ENCODE measurements at places on chromosomes 5 and 9. TPM values are rescaled to one million over a fixed set of nuclear protein-coding genes. Genes with fewer than 3 reads are reported as not detected.

DNA sequence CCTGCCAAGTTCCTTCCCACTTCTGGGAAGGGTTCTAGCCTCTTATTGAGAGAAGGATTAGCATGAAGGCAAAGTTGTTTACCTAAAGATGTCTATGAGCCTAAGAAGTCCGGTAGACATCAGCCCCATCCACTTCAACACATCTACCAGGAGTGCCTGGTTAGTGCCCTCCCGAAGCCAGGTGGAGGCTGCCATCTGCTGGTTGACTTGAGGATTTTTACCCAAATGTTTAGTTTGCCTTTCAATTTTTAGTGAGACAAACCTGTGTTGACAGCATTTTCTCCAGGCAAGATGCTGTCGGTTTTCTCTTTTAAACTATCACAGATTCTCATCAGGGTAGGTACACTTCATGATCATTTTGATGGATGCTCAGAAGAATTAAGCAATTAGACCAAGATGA lies 83.6 kb upstream of the TNFSF8 start:
- no peaks in the 10 kb centered on the region for H3K27me3 ChIP-seq
- peak; percentile 60 for DNase-seq
- H3K27ac ChIP-seq, result no peak overlapping the region
- H3K4me1 ChIP-seq, result no peaks in the 10 kb centered on the region

DNA sequence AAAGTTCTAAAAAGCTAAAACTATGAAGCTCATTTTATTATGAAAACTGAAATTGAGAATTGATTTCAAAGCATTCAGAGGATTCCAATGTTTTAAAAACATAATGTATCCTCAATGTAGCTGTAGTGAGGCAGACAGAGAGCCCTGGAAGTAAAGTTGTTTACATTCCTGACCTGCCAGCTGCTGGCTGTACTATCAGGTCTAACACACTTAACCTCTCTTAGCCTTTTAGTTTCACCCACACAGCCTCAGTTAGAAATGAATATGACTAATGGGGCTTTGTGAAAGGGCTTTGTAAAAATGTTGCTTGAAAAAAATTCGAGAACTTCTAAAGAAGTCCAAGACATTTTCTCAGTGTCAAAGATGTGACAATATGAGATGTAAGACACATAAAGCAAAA lies 122.6 kb downstream of the FBXL17 start:
- no peaks in the 10 kb centered on the region for H3K27me3 ChIP-seq
- DNase-seq, result no peak
- H3K4me3 ChIP-seq, result no peak overlapping the region
- H3K27ac ChIP-seq, result no peak overlapping the region
- no peaks in the 10 kb centered on the region for H3K36me3 ChIP-seq

Gene TXNDC8
- not detected for total RNA-seq

Gene TYRP1
- not detected for total RNA-seq

DNA sequence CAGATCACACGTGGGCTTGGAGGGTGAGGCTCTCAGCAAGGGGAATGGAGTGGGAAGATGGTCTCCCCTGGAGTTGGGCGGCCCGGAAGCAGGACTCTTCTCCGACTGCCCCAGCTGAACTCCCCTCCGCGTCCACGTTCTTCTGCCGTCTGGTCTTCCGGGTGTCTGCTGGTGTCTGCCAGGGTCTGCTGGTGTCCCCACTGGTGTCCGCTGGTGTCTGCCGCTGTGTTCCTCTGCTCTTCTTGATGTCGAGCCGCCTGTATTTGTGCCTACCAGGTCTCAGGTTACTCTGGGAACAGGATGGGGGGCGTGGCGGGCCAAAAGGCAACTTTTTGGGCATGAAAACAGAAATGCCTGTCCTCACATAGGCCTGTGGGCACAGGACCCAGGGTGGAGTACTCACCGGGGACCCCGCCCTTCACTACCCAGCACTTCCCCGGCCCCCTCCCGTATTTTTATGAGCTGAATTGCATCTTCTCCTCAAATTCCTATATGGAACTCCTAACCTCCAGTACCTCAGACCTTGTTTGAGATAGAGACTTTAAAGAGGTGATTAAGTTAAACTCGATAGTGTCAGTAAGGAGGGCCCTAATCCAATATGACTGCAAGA lies 675.4 kb downstream of the SEMA5A start:
- no peak for DNase-seq
- H3K27ac ChIP-seq, result no peak overlapping the region
- H3K4me1 ChIP-seq, result no peaks in the 10 kb centered on the region

Gene PFN3
- not detected for total RNA-seq

- H3K4me3 ChIP-seq, result no peak overlapping the region
- no peaks in the 10 kb centered on the region for H3K36me3 ChIP-seq
- H3K27ac ChIP-seq, result no peak overlapping the region
- DNase-seq, result no peak
Measured at GRCh38 chr5:154628685-154629084, 126.5 kb upstream of the LARP1 start.

Measured in breast epithelium (tissue), 4 donors.